HFFc6 (cell line): ENCODE measurements at places on chromosomes 6 and 20.
A peak's percentile ranks its signal among the peaks of the same experiment; 100 is the strongest.

DNA sequence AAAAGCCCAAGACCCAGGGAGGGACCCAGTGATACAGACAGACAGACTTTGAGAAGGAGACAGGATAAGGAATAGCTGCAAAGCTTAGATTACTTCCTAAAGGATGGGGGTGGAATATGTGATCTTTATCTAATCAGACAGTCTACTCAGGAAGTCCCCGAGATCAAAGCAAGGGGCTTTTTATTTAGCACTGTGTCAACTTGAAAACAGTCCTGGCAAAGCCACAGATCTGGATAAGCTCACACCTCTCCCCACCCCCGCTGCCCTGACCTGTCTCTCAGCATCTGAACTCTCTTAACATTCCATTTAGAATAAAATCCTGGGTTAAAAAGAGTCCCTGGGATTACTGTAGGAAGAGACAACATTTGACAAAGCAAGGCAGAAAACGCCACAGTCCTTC is 101.5 kb downstream of the ISM1 start:
- no peak for DNase-seq

- DNase-seq, result peak; percentile 50
Measured at GRCh38 chr6:37127961-37128862, 41.7 kb upstream of the PIM1 start.

DNA sequence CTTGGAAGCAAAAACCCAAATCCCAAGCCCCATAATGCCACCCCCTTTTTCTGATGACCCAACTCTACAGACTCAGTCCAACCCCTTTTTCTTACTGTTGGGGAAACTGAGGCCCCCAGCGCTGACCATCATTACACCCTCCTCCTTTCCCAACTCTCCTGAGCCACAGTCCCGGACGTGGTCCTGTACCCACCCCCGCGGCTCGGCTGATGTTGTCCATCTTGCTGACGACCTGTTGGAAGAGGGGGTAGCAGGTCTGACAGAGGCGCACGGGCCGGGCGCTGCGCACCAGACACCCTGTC is 533 bp downstream of the OSTM1 start:
- DNase-seq, result no peak

DNA sequence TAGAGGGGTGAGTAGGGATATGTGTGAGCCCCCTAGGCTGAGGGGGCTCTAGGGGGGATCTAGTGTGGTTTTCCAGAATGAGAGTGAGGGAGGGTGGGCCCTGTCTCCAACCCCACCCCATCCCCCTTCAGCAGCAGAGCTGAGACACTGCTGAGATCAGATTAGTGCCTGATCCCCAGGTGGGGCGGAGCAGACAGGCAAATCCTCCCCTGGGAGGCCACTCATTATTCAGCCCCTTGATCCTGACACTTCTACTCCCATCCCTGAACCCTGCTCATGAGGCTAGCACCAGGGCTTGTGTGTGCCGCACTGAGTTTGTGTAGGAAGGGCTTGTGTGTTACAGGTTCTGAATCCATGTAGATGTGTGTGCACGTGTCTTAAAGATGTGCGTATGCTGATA is 42.5 kb downstream of the SPDEF start:
- DNase-seq, result no peak

GRCh38 chr6:474453-475185 is 83.1 kb downstream of the IRF4 start:
- no peak for DNase-seq

DNA sequence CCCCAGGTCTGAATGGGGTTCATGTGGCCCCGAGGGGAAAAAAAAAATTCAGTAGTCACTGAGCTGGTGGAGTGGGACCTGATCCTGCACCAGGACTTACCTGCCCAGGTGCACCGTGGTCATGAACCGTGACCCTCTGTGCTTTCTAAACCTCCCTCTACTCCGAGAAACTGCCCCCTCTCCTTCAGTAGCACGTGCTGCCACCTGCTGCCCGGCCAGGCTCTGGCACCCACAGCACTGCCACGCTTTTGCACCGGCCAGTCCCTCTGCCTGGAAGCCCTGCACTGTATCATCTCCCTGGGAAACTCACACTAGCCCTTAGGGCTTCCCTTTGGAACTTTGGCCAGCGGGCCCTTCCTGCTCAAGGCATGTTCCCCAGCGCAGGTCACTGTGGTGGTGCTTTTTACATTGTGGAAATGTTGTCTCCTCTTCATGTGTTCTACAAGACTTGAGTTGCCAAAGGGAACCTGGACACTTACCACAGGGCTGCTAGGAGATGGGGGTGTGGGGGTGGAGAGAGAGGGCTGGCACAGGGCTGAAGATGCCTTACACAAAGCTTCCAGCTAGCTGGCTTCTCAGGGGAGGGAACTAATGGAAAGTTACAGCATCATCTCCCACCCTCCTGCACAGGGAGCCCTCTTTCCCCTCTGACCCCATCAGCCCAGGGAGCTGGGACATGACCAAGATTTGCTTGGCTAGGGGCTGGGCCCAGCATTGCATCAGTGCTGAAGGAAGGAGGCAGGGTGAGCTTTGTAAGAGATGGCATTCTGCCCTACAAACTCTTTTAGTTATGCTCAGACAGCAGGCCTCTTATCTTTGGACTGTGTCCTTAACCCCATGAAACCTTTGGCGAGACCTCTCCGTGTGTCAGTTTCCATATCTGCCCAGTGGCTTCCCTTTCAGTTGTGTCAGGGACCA is 2.5 kb upstream of the PTPRT start:
- DNase-seq, result no peak

GRCh38 chr6:93407186-93407585 is 12.2 kb downstream of the EPHA7 start:
- no peak for DNase-seq

DNA sequence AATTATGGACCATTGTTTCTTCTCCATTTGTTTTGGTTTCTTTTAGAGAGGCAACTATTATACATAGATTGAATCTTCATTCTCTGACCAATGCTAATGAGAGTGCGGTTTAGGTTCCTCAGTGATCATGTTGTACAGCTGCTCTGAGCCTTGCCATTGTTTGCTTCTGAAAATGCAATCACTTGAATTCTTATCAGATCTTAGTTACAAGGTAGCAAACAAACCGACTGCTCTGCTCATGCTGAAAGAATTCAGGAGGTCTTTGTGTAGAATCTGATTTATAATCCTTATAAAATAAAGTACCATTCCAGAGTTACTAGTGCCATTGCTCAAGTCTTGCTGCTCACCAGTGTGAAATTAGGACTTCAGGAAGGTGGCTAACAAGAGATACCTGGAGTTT is 569.1 kb upstream of the ID4 start:
- DNase-seq, result no peak

DNA sequence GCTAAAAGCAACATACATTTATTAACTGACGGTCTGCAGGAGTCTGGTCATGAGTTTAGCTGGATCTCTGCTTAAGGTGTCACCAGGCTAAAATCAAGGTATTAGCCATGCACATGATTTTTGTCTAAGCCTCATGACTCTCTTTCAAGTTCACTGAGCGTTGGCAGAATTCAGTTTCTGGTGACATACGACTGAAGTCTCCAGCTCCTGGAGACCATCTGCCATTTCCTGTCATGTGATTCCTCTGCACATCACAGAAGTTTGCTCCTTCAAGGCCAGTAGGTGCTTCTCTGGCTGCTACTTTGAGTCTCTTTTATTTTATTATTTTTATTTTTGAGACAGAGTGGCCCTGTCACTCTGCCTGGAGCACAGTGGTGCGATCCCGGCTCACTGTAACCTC is 148.4 kb upstream of the EYA4 start:
- no peak for DNase-seq

DNA sequence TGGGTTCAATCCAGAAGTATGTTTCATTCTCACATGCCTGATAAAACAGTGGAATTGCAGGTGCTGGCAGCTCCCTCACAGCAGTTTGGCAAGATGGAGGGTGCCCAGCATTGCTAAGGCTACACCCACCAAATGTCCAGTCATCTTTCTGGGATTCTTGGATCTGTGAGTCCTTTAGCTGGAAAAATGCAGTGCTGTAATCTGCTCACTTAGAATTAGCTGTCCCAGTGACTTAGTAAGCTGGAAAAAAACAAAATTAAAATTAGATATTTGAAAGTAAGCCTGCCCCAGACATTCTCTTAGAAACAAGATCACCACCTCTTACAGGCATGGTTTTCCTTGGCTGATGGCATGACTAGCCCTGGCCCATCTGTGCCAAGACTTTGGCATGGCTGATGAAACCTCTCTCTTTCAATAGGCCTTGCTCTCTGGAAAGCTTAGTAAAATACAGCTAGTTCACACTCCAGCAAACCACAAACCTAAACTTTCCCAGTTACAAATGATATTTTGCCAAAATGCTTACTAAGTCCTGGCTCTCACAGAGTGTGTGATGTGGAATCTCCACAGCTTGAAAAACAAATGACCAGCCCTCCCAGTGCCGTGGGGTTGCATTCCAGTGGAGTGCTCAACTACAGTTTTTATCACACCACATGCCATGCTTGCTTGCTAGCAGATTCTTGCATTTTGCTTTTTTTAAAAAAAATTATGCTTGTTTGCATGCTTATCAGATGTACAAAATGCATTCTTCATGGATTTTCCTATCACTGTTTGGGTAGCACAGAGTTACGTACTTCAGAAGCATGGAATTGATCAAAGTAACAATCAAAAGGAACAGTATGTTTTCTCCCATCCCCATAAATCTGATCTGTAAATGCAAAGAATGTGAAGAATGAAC is 261.5 kb downstream of the EYA4 start:
- peak; percentile 33 for DNase-seq

- DNase-seq, result no peak
Measured at GRCh38 chr20:32189123-32189410, 18.5 kb downstream of the PLAGL2 start.

- DNase-seq, result peak; percentile 49
Measured at GRCh38 chr6:71537717-71538116, 249.1 kb downstream of the OGFRL1 start.
